ENCODE measurements at places on chromosomes 12 and 14.
A peak's percentile ranks its signal among the peaks of the same experiment; 100 is the strongest.

DNA sequence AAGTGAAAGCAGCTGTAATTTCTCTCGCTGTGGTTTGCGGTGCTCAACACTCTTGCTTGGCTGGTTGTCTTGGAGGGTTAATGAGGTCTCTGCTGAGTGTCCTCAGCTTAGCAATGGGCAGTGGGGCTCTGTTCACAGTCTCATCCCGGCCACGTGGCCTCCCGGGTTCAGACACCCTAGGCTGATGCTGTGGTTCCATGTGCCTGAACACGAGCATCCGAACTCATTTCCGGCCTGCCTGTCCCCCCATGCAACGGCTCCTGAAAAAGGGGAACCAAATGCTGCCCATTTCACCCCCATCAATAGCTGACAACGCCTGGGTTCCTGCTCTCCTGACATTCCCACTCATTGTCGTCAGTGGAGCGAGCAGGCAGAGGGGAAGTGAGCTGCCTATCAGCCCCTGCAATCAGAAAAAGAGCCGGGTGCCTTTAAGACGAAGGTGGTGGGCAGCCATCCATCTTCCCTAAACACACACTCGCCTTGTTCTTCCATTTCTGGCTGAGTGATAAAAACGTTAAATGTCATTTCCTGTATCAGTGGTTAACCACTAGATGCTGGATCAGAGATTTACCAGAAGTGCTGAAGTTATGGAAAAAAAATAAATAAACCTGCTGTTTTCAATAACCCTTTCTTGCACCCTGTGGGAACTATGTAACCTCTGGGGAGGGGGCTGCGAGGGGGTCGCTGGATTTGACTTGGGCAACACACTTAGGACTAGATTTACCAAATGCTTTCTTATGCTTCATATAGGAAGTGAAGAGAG lies 60.3 kb upstream of the BCL2L14 start:
- peak; percentile 87 for DNase-seq

DNA sequence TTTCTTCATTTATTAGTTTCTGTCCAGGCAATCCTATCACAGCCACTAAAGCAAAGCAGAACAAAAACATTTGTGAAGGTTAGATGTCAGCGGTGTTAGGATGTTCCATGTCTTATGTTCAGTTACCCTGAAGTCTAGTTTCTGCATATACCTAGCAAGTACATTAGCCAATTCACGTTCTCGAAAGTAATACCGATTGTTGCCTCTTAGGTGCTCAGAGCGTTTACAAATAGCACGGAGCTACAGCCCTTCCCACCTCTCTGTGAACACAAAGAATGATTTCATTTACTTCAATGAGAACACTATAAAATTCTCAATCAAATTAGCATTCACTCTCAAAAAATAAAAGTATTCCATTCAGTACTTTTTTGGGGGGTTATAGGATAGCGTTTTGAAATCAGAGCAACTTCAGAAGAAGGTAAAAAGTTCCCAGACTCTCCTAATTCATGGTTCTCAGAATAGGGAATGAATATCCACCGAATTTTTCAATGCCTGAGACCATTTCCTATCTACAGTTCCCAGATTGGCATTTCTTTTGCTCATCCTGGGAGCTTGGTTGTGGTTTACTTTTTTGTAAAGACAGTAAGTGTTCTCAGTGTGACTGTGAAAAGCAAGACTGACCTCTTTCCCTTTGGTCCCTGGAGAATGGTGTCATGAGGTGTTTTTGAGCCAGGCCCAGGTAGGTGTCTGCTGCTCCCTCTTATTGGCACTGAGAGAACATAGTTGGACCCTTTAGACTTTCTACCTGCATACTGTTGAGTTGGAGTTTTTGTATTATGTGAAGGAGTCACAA lies 488.0 kb upstream of the RGS6 start:
- no peak for DNase-seq

- no peak for DNase-seq
Observed at GRCh38 chr14:29462321-29462720, 465.3 kb downstream of the PRKD1 start.

GRCh38 chr12:53103860-53104305 lies 597 bp downstream of the SOAT2 start:
- DNase-seq = no peak

DNA sequence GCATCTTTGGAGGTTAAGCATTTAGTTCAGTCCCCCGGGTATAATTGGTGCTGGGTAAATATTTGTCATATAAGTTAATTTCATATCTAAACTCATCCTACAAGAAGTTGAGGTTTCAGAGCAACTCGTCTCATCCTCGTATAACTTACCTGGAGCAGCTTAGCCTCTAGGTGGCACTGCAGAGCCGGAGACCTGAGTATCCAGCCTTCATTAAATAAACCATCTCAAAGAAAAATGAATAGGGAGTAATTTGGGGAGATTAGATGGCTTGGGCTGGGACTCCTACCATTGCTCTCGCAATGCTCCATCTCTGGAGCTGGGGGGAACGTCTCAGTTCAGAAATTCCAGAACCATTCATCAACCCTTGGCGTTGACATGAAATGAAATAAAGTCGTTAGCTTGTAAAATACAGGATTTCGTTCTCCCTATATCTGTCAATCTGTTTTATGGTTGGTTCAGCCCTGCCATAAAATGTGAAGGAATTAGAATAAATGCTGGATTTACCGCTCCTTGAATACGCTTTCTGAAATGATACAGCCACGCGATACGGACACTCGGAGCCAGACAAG lies 122.9 kb upstream of the TMEM132D start:
- no peak for DNase-seq

DNA sequence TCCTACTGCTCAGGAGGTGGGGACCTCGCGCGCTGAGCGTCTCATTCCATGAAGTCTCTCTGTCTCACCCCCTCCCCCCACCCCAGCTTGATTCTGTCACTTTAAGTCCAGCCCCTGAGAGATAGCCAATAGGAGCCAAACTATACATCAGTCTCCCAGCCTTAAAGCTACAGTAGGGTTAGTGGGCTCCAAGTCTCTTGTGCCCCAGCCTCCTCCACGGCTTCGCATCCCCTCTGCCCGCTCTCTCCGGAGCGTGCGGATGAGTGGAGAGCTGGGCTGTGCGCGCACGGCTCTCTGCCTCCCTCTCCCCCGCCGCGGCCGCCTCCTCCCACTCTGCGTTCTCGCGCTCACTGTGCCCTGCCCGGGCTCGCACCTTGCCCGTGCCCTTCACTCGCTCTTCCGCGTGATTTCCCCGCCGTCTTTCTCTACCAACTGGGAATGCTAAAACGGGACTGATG lies at the start of gene ESRRB:
Gene ESRRB (plus strand): TSS at position 191 of the 458 bp plus-strand sequence. CDS start 265 bp downstream, at position 456.
- no peak for DNase-seq

GRCh38 chr12:106142591-106143261 lies 4.0 kb upstream of the NUAK1 start:
- DNase-seq = no peak

DNA sequence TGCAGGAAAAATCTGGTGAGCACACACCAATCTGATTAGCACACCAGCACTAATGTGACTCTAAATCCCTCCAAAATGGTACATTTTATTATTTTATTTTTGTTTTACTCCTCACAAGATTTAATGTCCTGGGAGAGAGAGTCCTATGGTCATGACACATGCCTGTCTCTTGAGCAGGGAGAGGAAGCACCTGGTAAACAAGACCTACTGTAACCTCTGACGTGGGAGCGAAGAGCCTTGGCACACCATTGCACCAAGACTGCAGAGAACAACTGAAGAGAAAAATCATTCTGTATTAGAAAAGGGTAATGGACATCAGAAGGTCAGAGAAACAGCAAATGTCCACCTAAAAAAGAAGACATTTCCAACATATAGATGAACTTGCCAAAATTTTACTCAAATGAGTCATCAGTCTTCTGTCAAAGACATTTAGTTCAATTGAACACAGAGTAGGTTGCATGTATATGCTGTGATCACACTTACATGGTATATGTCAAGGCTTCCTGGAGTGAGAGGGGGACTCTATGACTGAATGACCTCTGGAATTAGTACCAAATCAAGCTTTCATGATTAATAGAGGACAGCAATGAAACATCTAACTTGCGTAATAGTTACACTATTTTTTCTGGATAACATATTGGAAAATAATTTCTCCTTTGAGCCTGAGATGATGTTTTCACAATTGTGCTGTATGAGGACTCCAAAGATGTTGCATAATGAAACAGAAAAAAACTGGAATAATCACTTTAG lies 186.9 kb upstream of the FLRT2 start:
- no peak for DNase-seq

- DNase-seq = no peak
Observed at GRCh38 chr14:63887899-63888298, 35.1 kb downstream of the SYNE2 start.

DNA sequence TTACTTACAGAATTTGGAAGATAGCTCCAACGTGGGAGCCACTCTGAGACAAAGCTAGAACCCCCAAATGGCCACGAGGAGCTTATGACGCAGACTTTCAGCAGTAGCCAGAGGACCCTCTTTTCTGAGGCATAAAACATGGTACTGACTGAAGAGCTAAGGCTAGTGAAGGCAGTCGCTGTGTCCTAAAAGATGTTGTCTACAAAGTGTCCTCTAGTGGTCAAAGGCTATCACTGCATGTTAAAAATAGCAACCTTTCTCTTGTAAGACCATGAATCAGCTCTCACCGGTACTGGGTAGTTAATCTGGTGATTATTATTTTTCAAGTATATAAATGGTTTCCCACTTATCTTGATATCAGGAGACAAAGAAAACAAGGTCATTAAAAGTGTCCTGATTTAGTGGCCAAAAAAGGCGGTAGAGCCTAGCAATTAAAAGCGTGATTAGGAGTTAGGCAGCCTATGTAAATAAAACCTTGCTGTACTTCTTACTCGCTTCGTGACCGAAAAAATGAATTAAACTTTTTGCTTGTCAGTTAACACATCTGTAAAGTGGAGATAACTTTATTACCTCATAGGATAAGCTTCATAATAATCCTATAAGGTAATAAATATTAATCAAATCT lies 47.0 kb upstream of the LGR5 start:
- no peak for DNase-seq

- DNase-seq = no peak
Observed at GRCh38 chr12:91230841-91231240, 48.2 kb upstream of the DCN start.

DNA sequence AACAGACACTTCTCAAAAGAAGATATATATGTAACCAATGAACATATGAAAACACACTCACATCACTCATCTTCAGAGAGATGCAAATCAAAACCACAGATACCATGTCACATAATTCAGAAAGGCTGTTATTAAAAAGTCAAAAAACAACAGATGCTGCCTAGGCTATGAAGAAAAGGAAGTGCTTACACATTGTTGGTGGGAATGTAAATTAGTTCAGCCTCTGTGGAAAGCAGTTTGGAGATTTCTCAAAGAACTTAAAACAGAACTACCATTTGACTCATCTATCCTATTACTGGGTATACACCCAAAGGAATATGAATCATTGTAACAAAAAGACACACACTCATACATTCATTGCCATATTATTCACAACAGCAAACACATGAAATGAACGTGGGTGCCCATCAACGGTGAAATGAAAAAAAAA lies 35.1 kb downstream of the EIF2S3B start:
- DNase-seq = no peak

- DNase-seq = no peak
Observed at GRCh38 chr14:69013943-69014782, 35.1 kb upstream of the ACTN1 start.

DNA sequence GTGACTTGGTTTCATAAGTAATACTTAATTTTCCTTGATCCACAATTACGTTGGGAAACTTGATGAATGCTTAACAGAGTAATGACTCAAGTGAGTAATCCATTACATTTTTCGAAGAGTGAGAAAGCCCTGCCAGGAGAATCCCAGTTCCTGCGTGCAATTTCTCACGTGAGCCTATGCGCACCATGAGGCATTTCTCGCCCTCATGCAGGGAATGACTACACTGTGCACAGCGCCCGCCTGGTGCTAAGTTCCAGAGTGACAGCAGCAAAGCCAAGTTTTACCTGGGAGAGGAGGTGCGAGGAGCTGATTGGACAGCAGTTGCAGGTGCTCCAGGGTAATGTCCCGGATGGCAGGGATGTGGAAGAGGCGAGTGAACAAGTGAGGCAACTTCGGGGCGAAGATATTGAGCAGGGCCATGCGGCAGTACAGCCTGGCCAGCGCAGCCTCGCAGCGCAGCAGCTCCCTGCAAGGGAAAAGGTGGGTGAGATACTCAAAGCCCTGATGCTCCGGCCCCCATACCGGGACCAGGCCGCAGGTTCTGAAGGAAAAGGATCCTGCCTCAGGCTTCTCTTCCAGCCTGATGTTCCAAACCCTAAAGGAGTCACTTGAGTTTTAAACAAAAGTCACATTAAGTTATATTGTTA lies 69.4 kb downstream of the TRAFD1 start:
- DNase-seq = no peak

GRCh38 chr12:106345746-106346145 lies 11.8 kb upstream of the POLR3B start:
- DNase-seq = no peak

DNA sequence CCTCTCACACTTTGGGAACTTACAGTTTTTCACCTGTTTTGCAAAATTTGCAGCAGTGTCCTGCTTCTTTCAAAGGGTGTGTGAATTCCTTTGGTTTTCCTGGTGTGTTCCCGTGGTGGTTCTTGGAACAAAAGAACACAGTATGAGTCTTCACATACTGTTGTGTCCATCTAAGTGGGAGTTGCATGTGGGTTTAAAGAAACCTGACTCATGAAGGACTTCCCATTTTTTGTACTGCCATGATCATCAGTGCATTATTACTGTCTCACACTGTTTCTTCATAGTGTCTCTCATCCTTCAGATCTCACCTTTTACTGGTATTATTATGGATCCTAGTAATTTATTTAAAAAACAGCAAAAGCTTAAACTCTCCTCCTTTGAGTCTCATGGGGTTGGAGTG lies 3.8 kb upstream of the GZMH start:
- no peak for DNase-seq

GRCh38 chr12:752695-753610 lies 574 bp downstream of the WNK1 start:
- peak; percentile 19 for DNase-seq

DNA sequence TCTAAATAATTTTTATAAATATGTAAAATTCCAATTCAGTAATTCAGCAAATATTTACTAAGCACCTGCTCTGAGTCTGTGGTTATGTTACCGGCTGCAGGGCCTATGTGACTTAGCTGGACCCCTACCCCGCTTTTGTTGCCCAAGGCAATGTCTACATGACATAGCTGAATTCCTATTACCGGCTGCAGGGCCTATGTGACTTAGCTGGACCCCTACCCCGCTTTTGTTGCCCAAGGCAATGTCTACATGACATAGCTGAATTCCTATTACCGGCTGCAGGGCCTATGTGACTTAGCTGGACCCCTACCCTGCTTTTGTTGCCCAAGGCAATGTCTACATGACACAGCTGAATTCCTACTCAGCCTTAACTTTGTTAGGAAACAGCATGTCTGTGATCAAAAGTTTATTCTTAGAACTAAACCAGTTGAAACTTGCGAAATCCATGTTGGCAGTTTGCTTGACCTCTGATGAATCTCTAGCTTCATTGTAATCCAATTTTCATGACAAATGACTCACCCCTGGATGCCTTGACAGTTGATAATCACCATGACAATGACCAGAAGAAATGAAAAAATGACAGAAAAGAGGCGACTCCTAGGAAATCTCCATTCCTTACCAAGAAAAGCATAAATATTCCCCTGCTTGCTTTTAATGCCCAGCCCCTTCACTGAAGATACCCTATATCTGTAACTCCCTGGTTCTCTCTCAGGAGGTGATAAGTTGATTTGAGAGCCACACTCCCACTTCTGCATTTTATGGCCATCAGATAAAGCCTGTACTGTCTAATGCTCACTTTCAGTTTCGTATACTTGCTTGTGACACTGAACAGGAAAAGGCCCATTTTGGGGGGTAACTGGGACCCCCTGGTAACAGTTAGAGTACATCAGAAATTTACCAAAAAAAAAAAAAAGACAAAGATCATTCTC lies 148.4 kb upstream of the SYT10 start:
- DNase-seq = no peak

- no peak for DNase-seq
Observed at GRCh38 chr14:24435192-24435810, 5.5 kb downstream of the KHNYN start.

GRCh38 chr14:49863487-49864281 lies 11.1 kb upstream of the NEMF start:
- no peak for DNase-seq
